Eye (tissue), 1 donor: ENCODE measurements at places on chromosomes 2 and 18.

- DNase-seq, result no peak
These were observed 60.7 kb downstream of the RND3 start for GRCh38 chr2:150426724-150427123.

DNA sequence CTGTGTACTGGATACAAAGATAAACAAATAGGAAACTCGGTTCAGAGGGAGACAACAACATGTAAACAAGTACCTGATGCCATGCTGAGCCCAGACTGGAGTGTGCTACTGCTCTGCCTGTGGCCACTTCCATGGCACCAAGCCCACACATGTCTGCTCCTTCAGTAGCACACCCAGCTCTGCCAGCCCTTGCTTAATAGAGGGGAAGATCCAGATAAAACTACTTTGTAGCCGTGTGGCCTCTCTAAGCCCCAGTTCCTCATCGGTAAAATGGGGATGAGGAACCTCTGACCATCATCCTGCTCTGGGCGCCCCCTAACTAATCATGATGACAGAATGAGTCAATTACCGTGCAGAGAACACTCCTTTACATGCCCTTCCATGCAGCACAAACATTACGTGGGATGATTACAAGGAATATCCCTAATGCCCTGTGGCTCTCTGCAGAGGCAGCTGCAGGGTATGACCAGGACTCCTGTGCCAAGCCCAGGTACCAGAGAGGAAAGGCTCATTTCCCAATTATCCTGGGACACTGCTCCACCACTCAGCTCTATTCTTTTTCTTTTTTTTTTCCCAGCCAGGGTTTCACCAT, 34.9 kb downstream of the DNMT3A start:
- DNase-seq, result no peak

- no peak for DNase-seq
These were observed 99.2 kb upstream of the FAM237A start for GRCh38 chr2:206543073-206543472.

- DNase-seq, result no peak
These were observed 227.6 kb downstream of the FBXO15 start for GRCh38 chr18:73920033-73920432.

DNA sequence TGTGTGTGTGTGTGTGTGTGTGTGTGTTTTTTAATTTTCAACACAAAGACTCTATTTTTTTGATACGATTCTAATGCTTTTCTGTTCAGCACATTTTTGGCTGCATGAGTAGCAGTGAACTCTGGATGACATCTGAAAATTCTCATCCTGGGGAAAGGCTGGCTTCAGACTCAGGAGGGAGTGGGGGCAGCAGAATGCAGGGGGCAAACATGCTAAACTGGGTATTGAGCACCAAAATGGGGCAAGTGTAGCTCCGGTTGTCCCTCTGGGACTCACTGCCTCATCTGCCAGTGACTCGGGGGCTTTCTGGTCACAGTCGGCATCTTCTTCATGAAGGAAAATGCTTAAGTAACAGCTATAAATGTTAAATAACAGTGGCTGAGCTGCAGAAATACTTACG, 116.8 kb upstream of the PID1 start:
- DNase-seq, result peak; percentile 36

- peak; percentile 87 for DNase-seq
These were observed 75.7 kb downstream of the CHST9 start for GRCh38 chr18:27109451-27109850.

DNA sequence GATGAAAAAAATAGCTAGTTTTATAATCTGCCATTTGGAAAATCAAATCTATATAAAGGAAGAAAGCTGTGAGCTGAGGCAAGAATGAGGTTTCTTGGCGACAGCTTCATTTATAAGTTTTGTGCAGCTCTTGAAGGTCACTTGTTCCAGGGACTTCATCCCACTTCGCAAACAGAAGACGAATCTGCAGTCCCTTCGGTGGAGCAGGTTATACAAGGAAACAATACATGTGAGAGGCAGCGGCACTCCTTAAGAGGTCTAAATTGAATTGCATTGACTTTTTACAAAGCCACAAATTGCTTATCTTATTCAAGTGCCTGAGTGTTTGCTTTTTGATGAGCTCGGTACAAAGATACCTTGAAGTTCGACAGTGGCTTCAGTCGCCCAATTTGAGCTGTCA, 72.2 kb downstream of the C1QL2 start:
- DNase-seq, result no peak

DNA sequence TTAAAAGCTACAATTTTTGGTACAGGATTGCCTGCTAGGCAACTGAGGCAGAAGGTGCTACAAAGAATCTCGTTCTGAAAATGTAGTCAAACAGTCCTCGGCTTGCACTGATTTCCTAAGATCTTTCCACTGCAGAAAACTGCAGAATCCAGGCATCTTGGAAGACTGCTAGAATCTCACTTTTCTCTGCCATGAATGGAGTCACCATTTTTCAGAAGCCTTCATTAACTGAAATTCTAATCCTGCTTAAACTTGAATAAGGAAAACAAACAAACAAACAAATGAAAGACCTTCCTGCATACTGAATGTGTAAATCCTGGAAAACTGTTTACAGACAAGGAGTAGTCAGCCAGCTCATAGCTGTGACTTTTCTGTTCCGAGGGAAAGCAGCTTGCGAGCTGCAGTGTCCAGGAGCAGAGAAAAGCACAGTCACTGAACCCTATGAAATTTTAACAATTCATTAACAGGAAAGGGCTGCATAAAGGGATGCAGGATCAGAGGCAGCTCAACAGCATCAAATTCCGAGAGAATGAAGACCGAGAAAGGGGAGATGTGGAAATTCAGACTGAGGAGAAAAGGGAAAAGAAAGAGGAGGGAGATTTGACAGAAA, 210.5 kb upstream of the PIK3C3 start:
- peak; percentile 54 for DNase-seq

GRCh38 chr18:78246050-78246449, 733.6 kb upstream of the SALL3 start:
- DNase-seq, result no peak

GRCh38 chr2:75018162-75018561, 59.7 kb downstream of the POLE4 start:
- no peak for DNase-seq

DNA sequence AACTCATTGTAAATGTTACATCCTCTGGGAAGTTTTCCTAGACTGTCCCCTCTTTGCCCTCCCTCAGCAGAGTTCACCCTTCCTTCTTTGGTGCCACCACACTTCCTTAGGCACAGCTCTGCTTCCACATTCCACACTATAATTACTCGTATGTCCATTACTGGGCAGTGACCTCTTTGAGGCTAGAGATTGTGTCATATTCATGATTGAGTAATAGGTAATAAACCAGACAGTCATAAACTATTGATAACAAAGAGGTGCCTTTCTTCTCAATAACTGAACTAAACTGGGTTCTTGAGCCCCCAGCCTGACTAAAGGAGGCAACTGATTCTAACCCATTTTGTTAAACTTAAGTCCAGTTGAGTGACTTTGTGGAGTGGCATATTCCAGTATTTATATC, 28.3 kb downstream of the MYO3B start:
- DNase-seq, result no peak

DNA sequence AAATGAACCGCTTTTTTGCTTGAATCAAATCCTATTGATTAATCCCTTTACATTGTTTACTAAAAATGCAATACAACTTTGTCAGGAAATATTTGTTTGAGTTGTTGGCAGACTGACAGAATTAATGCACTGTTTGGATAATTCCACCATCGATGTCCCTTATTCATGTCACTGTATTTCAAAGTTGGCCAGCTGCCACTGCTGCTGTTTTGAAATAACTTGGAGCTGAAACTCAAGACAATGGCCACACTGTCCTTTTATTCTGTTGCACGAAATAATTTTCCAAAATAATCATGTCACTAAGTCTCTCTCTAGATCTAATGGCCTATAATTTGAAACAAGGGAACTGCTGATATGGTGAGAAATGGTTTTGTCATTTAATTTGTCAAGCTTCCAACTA, 55.2 kb upstream of the PAX3 start:
- DNase-seq, result peak; percentile 21

DNA sequence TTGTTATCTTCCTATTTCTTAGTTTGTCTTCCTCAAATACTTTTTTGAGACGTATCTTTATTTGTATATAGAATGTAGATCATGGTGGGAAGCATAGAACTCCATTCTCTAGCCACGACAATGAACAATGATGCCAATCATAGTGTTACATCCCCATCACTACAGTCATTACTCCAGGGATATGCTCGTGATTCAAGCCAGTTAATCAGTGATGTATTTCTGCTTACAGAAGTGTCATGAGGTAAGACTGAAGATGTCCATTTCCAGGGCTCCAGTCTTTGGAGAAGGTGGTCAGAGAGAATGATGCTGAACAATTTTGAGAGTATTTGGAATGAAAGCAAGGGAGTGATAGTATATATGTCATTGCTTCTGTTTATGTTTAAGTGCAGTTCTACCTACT, 777.2 kb upstream of the TMEFF2 start:
- DNase-seq, result no peak

DNA sequence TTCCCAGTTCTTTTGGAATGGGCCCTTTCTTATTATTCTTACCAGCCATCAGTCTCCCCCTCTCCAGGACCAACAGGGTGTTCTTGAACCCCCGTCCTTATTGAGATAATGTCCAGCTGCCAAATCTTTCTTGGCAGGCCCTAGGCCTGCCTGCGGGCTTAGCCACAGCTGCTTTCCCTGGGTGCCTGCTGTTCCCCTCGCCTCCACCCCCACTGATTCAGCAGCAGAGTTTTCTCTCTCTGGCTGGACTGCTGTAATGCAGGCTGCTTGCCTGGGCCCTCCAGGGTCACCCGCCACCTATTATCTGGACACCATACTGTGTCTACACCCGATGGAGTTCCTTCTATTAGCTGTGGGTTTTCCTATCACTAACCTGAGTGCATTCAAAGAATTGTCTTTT, 395.4 kb upstream of the ATP5MC3 start:
- DNase-seq, result no peak

DNA sequence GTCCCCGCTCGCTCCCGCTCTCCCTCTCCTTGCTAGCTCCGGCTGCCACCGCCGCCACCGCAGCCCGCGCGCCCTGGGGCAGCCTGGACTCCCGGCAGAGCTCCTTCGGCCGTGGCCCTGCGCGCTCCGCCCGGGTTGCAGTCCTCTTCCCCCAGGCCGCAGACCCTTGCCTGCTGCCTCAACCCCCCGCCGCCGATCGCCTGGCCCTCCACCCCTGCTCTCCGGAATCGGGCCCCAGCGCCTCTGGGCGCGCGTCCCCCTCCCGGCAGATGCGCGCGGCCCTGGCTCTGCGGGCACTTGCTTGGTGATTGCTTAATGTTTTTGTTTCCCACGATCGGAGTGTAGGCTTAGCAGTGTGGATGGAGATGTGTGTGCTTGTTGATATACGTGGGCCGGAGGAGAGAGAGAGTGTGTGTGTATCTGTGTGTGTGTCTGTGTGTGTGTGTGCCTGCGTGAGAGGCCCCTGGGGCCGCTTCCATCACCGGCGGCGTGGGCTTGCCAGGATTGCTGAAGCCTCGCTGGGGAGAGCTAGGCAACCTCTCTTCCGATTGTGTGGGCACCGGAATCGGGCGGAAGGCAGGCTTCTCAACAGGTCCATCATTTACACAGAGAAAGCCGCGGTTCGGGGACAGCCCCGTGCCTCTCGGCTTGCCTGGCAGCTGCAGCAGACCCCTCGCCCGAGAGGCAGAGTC, 877 bp downstream of the INHBB start:
- peak; percentile 69 for DNase-seq

- DNase-seq, result no peak
These were observed 39.3 kb upstream of the SH3RF3 start for GRCh38 chr2:109089602-109090300.

GRCh38 chr2:10432311-10433181, 15.6 kb downstream of the ODC1 start:
- peak; percentile 67 for DNase-seq

DNA sequence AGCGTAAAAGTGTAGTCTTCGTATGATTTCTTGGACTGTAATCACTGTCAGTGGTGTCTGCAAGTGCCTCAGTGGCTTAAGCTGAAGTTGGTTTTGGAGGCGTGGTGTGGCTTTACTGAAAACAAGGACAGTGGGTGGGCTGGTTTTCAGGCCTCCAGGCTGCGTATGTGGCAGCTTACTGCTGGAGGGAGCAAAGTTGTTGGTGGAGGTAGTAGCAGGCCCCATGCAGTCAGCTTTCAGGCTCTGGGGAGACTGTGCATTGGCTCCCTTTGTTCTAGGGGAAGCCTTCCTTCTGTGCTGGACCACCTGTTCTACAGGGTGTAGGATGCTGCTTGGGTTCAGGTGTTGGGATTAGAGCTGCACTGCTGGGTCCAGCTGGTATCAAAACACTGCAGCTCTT, 91.6 kb downstream of the NCK2 start:
- no peak for DNase-seq

- DNase-seq, result no peak
These were observed 162.6 kb downstream of the MYCN start for GRCh38 chr2:16102976-16103380.

GRCh38 chr2:196289000-196289399, 117.6 kb upstream of the STK17B start:
- no peak for DNase-seq

DNA sequence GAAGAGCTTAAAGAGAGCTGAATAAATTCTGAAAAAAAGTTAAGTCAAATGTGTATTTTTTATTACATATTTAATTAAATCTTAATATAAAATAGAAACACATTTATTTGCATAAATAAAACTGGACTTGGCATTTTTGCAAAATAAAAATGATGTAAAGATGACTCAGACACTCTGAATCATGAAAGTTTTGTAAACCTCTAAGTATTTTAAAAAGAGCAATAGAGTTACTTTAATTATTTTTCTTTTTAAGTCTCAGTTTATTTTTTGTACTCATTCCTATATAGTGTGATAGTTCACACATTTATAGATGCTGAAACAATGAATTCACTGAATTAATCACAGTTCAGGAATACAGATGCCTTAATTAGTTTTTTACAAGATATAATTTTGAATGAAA, 109.9 kb upstream of the DTNA start:
- DNase-seq, result no peak

DNA sequence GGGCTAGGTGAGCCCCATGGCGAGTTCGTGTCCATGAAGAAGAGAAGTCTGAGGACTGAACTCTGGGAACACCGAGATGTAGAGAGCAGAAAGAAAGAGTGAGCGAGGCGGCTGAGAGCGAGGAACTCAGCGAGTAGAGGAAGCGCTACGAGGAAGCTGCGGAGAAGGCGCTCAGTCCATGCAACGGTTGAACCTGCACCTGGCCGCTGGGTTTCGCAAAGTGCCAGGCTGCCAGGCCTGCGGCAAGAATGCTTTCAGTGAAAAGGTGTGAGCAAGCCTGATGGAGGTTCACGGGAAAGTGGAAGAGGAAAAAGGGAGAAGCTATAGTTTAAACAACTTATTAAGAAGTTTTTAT, 251.0 kb upstream of the TMEM200C start:
- DNase-seq, result no peak
